ENCODE measurements at places on chromosomes 7 and 10.

DNA sequence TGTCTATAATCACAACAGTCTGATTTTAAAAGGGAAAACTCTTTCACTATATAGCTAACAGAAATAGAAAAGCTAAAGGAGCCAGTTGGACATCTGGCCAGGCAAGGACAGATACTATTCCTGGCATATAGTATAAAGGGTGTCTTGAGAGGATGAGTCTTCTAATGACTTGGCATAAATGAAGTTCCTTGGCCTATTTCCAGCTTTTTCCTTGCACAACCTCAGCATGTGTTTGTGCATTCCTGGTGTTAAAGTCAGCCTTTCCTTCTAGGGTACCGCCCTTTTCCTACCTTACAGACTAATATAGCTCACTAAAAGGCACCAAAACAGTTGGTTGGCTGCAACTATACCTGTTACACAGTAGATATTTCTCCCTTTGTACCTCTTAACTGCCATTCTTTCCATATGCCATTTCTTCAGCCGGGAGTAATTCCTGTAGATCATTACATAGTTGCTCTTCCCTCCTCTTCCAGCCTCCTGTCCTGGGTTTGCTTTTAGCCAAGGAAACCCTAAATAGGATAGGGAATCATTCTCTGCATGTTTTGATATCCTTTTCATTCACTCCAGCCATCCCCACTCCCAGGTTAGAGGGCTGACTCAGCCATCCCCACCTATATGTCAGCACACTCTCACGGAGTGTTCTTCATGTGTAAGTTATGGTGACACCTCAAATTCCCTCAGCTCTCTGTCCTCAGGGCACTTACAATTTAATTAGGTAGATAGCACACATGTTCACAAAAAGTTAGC lies 102.1 kb upstream of the MDFIC start:
- ATAC-seq = no peak

DNA sequence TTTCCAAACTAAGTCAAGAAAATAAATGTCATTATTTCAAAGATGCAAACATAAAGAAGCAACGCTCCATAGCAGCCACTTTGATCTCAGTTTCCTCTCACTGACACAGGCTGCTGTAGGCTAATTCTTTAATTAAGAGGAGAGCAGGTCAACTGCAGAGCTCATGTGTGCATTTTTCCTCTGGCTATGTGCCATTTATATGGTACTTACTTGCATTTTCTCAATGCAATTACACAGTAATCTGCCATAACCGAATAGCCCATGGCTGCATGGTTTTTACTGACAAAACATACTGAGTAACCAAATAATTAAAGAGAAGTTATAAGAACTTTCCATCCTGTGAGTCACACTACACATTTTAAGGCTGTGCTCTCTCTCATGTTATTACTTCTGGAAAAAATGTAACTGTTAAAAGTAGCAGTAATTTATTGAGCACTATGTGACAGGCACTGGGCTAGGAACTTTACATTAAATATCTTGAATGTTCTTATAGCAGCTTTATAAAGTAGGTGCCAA lies 122.0 kb downstream of the ELAPOR2 start:
- no peak for ATAC-seq

DNA sequence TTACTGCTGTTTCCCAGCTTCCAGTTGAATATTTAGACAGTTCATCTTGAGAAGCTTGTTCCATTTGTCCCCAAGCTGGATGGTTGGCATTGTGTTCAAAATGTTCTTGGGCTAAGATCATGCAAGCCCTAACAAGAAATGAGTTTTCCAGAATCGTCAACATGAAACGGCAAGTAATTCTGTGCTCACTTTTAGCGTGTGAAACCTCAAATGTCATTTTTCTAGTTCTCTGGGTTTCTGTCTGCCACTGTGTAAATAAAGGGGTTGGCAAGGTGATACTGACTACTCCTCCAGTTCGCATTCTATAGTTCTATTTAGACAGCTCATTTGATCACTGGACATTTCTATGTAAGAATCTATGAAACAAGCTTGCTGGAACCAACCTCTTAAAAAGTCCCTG lies 194.0 kb downstream of the AHR start:
- ATAC-seq = no peak

GRCh38 chr10:48400129-48400849 lies 93.8 kb downstream of the MAPK8 start:
- no peak for ATAC-seq
